ENCODE measurements at places on chromosomes 6 and 20.

DNA sequence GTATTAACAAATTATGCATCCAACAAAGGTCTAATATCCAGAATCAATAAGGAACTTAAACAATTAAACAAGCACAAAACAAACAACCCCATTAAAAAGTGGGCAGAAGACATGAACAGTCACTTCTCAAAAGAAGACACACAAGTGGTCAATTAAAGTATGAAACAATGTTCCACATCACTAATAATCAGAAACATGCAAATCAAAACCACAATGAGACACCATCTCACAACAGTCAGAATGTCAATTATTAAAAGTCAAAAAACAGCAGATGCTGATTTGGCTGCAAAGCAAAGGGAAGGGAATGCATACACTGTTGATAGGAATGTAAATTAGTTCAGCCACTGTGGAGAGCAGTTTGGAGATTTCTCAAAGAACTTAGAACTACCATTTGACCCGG lies 129.3 kb downstream of the PFDN4 start:
- DNase-seq, result no peak

GRCh38 chr6:7763881-7764280 lies 38.0 kb downstream of the BMP6 start:
- DNase-seq, result peak; percentile 80

- no peak for DNase-seq
Measured at GRCh38 chr6:110103260-110103659, 76.2 kb downstream of the WASF1 start.

DNA sequence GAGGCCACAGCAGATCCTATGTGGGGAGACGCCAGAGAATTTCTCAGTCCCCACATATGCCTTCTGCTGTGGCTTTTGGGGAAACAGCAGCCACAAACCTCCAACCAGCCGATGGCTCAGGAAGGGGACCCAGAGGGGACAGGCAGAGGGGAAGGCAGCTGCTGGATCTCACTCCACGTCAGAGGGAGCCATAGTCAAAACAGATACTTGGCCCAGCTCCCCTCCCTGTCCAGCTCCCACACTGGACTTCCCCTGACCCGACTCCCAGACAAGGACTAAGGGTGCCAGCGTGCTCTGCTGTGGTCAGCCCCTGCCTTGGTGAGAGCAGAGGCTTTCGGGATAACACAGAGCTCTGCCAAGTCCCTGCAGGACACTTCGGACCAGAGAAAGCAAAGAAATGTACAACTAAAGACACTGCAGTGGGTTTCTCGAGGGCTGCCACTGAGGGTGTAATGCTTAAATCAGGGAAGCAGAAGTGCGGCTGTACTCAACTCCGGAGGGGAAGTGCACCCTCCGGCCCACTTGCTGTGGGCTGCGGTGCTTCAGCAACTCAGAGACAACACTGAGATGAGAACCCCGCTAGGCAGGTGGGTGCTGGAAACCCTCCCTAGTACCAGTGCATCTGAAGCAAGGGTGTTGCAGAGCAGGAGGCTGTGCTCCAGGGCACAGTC lies 47.2 kb downstream of the RRBP1 start:
- DNase-seq, result no peak

- no peak for DNase-seq
Measured at GRCh38 chr20:44019638-44020335, 105.1 kb downstream of the TOX2 start.

GRCh38 chr20:18048176-18048575 lies 9.5 kb downstream of the OVOL2 start:
- no peak for DNase-seq

GRCh38 chr20:49747707-49748524 lies 34.2 kb upstream of the B4GALT5 start:
- no peak for DNase-seq

- DNase-seq, result no peak
Measured at GRCh38 chr6:150238846-150239407, 96.1 kb downstream of the PPP1R14C start.

DNA sequence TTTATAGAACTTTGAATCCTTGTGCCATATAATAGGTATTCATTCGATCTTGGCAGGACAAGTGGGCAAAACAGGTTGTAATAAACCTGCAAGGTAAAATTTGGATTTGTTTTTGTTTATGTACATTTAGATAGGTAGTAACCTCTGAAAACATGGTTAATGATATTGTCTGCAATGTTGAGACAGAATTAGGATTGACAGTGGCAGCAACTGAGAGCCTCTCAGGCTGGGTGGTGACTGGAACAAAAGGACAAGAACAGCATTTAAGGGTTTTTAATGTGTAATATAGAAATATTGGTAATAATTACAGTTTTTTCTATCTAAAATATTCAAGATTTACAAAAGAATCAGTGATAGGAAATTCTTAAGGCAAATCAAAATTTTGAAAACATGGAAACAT lies 382.0 kb downstream of the TFAP2B start:
- DNase-seq, result no peak

GRCh38 chr6:98844244-98845210 lies 10.2 kb downstream of the POU3F2 start:
- peak; percentile 60 for DNase-seq

DNA sequence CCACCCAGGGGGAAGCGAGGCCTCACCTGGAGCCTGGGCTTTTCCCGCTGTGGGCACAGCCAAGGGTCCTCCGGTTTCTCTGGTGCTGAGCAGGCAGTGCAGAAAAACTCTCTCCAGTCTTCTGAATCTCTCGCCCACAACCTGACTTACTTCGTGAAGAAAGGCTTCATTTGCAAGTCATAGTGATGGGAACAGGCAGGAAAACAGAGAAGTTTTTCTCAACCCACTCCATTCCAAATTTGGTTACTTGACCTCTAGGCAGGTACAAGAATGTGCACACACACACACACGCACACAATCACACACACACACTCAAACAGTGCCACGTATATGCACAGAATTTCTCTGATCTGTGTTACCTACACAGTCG lies 524.5 kb downstream of the CD83 start:
- no peak for DNase-seq
